ENCODE measurements at places on chromosomes 11 and 22. TPM values are rescaled to one million over a fixed set of nuclear protein-coding genes. Genes with fewer than 3 reads are reported as not detected.
A peak's percentile ranks its signal among the peaks of the same experiment; 100 is the strongest.

DNA sequence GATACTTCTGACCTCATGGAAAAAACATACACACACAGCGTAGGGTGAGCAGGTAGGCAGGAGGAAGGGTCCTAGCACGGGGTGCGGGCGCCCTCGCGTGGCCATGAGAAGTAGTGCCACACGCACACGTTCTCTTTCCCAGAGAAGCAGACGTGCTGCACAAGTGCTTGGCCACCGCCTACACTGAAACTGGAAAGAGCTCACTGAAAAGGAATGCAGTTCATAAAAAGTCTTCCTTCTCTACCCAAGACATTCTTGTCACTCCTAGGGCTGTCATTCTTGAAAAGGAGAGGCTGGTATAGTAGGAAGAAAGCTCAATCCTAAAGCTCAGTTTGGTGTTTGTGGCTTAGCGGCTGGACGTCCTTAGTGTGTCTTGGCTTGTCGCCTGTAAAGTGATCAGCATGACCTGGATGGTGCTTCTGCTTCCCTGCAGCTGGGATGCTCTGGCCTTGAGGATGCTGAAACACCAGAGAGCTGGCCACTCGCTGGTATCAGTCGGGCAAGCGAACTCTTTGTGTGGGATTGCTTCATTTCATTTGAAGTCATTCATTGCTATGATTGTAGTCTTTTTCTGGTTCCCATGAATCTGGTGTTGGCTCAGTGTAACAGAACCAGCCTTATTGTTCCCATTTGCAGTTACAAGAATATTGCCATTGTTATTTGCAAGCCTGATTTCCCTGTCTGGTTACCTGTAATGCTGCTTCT is 303.8 kb downstream of the NTM start:
- no peak for DNase-seq

DNA sequence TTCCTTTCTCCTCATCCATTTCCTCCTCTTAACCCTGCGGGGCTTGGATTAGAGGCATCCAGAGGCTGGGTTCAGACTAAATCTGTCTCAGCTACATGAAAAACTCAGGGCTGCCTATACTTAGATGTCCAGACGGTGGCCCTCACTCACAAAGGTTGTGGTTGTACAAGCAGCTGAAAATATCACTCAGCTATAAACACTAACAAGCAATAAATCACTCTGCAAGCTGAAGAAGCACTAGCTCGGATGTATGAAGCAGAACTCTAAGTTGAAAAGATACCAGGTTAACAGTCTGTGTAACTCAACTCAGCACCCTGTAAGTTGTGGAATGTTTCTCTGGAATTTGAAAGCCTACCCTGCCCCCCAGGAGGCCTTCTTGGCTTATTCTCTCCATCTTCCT is 82.9 kb downstream of the EXT2 start:
- DNase-seq: no peak

- no peak for DNase-seq
Observed at GRCh38 chr22:21457023-21457787, 10.0 kb upstream of the TMEM191C start.

GRCh38 chr22:50083462-50084079 is 1.7 kb downstream of the MLC1 start:
- DNase-seq: no peak

GRCh38 chr22:31192513-31192912 is 19.6 kb upstream of the LIMK2 start:
- DNase-seq: no peak

DNA sequence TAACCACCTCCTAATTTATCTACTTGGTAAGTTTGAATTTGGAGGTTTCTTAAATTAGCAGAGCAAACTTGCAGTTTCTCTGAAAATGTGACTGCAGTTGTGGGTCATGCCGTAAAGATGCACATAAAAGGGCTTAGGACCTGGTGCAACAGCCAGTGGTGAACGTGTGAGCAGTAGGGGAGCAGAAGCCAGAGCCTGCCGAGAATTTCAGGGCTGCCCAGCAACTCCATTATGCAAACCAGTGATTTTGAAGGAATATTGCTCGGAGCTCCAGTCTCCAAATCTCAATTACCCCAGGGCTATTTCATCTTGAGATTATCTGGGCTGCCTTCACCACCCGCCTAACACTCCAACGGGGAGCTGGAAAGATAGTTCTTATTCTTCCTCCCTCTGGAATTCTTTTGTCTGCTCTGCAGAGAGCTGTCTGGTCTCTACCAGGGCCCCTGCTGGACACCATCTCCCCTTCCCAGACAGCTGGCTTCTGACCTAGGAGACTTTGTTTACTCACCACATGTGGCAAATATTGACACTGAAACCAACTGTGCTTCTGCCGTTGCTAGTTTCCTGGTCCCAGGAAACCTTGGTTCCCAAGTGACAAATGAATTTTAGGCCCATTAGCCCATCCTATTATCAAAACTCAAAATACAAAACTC is 93.9 kb downstream of the DSCAML1 start:
- no peak for DNase-seq

DNA sequence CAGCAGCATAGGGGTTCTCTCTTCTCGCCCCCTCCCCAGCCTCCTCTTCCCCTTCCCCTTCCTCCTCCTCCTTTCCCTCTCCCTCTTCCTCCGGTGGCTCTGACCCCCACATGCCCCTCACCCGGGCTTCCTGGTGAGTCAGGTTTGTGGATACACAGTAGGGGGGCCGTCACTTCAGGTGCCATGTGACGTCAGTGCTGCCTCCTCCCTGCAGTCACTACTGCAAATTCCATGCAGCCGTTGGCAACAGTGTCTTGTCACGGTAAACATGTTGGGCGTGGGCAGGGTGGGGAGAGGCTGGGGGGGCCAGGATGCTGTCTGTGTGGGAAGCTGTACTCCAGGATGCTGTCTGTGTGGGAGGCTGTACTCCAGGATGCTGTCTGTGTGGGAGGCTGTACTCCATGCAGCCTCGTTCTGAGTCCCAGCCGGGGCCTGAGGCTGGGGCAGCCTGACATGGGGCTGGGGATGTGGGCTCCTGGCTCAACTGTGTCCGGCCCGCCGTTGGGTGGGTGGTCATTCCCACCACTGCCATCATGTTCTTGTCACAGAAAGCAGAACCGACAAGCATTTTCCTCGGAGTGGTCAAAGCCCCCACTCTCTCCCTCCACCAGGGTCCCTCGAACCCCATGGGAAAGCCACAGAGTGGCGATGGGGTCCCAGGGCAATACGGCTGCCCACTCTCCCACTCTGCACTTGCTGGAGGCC is 2.4 kb upstream of the MUC2 start:
- no peak for DNase-seq

- DNase-seq: no peak
Observed at GRCh38 chr11:46119352-46120216, 1.7 kb downstream of the PHF21A start.

DNA sequence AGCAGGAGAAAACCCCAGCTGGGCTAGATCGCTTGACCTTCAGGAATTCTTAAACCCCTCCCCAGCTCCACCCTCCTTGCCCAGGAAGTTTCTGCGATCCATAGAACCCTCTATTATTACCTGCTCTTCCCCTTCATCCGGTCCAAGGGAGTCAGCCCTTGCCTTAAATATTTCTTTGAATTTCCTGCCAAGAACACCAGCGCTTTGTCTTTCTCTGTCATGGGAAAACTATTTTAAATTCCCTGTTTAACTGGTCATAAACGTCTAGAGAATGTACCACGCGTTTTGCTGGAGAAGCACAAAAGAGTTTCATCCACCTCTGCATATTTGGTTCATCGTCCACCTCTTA is 496 bp upstream of the TRAF6 start:
- DNase-seq: no peak

- DNase-seq: no peak
Observed at GRCh38 chr11:122681070-122681469, 25.5 kb downstream of the UBASH3B start.

DNA sequence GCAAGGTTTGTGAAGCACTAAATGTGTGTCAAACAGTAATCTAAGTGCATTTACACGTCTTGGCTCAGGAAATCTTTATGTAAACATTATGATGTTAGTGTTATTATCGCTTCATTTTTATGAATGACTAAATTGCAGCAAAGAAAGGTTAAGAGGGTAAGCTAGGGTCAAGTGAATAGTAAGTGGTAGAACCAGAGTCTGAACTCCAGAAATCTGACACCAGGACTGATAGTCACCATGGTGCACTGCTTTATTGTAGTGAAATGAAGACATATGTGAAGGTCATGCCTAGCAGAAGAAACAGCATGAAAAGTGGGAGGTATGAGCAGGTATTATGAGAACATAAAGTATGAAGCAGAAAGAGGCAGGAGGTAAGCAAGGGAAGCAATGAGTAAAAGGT is 368.7 kb upstream of the TENM4 start:
- no peak for DNase-seq

DNA sequence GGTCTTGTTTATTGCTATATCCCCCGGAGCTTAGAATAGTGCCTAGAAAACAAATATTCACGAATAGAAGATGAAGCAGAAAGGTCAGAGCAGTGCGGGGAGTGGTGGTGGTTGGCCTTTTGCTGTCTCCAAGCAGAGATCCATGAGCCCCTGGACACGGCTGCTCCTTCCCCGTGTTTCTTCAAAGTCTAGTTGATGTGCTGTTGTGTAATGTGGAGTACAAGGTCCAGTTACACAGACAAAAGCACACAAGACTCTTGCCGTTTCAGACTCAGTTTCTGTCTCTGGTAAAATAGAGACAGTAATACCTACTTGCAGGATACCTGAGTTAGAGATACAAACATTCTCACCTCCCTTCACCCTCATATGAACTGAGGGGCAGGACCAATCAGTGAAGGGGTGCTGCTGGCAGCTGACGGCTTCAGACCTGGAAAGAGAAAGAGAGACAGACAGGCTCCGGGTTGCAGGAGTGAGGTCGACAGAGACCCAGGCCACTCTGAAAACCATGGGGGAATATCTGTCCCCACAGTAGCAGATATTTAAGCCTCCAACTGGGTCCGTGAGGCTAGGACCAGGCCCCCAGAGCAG is 56.2 kb downstream of the RASSF10 start:
- DNase-seq: no peak

GRCh38 chr11:127624306-127624856 is 623.8 kb upstream of the KIRREL3 start:
- DNase-seq: no peak

- DNase-seq: no peak
Observed at GRCh38 chr11:40397141-40397540, 1062.3 kb downstream of the LRRC4C start.

DNA sequence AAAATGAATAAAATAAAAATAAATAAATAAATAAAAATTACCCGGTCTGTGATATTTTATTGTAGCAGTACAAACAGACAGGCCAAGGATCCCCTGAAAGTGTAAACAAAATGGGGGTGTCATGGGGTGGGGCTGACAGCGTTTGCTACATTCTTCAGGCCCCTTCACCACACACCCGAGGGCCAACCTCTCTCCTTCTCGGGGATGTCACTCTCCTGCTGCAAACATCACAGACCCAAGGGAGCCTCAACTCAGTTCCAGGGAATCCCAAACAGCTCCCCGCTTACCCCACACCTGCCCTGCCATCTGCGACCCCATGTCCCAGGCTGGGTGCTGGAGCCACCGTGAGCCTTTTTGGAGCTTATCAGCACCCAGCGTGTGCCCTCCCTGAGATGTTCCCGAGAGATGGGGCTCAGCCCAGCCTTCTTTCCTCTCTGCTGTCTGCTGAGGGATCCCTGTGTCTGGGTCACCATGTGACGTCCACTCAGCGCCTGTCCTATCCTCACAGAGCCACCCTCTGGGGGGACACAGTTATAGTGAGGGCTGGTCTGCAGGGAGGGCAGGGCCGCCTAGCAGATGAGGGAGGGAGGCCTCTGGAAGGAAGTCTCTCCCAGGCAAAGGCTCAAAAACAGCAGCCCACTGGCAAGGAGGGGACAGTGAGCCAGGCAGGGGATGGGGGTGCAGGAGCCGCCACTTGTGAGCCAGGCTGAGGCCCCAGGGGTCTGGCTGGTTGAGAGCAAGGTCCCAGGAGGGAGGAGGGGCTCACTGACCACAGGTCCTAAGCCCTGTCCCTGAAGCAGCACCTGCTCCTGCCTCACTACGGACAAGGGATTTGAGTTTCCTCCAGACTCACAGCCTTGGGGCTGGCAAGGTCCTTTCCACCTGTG is 1041.6 kb downstream of the BRD1 start:
- DNase-seq: no peak

DNA sequence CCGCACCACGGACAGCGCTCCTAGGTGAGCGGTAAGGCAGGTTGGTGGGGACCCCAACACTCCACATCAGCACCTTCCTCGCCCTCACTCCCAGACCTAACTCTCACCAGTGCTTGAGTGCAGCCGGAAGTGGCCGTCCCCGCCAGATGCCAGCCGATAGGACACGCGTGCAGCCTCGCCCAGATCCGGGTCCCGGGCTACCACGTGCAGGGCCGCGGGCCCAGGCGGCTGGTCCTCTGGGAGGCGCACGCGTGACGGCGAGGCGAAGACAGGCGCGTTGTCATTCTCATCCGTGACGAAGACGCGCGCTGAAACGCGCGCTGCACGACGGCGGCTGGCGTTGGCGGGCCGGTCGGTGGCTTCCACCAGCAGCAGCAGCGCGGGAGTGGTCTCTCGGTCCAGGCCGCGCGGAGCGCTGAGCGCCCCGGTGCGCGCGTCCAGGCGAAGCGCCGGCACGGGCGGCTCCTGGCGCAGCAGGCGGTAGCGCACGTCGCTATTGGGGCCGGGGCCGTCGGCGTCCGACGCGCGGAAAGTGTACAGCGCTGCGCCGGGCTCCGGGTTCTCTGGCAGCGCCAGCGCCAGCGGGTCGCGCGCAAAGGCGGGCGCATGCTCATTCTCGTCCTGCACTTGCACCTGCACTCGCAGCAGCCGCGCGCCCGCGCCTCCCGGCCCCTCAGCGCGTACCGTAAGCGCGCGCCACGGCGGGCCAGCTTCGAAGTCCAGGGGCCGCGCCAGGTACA is 10.8 kb upstream of the TPP1 start:
- DNase-seq: no peak

GRCh38 chr22:46083383-46084350 is 66.7 kb upstream of the PPARA start:
- no peak for DNase-seq

DNA sequence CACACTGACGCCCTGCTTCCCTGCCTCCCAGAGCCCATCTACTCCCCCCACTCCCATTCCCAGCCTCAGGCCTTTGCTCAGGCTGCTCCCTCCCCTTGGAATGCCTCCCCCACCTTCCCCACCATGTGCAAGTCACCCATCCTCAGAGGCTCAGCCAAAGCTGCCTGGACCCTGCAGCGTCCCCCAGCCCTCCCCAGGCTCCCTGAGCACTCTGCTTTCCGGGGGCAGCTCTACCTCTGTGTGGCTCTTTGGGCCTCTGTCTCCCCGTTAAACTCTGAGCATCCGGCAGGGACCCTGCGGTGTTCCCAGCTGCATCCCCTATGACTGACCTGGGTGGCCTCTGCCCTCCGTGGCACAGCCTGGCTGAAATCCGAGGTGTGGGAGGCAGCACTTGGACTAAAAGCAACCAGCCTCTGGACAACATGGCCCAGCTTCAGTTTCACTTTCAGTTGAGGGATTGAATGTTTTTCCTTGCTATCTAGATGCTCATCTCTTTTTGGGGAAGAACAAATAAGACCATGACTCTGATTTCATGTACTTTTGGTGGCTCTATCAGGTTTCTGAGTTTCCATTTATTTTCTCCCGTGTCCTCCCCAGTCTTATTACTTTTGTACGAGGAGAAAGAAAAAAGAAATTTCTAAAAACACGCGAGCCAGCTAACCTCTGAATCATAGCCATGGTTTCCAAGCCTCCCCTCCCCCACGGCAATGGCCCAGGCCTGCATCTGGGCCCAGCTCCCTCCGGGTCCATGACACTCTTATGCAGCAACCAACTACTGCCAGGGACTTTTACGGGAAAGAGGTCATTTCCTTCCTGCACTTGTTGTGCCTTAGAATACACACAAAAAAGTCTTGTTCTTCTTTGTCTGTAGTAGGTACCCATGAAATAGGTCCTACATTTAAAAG is 3.8 kb downstream of the APOL3 start:
- DNase-seq: peak; percentile 90

The DSCAML1 gene
- total RNA-seq: 10.9 TPM

The PYGM gene
- total RNA-seq: 25.9 TPM

The LMF2 gene
- total RNA-seq: 50.8 TPM

The CHST1 gene
- total RNA-seq: 8.4 TPM

Data from omental fat pad (tissue), 4 donors.